Inflammatory macrophage treated with lipopolysaccharide for 4 hours (primary cell): ENCODE measurements at places on chromosomes 2 and 18.

DNA sequence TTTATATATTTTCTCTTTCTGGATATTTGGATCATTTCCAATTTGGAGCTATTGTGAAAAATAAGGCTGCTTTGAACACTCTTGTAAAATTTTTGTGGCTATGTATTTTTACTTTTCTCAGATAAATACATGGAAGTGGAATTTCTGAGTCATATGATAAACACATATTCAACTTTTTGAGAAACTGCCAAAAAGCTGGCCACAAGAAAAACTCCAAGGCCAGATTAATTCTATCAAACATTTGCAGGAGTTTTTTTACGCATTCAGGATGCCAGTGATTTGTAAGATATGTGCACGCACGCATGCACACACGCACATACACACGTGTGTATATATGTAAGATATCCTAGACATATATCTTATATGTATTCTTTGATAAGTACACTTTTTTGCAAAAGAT lies 477.5 kb upstream of the SPHKAP start:
- DNase-seq = no peak

GRCh38 chr2:212088353-212088752 lies 450.2 kb downstream of the ERBB4 start:
- no peak for DNase-seq

DNA sequence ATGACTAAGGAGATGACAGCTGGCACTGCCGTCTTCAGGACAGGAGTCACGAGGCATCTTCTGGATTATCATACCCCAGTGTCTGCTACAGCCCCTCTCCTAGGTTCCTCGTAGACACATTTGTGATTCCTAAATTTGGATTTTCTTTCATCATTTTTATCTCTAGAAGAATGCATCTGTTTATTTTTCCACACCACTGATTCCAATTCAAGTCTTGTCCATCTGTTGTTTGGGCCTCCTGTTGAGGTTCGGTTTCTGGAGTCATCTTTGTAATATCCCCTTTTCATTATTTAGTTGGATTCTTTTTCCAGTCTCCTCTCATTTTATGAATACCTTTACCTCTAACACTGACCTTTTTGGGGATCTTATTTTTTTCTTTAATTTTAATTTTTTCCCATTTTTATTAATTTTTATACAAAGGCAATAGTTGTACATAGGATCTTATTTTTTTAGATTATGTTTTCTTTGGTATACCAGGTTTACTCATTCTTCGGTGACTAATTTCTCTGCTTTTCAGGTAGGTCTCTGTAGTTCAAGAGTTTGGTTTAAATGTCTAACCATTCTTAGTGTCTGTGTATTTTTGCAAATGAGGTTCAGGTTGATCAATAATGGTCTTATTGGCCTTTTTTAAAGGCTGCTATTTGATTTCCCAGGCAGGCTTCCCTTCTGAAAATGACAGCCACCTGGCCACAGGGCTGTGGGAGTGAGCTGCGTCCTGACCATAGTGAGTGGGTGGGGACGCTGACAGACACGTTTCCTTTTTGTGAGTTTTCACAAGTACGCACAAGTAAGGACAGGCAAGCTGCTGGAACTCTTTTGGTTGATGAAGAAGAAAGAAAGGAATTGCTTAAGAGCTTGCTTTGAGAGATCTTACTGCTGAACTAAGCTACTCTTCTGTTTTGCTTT lies 34.5 kb downstream of the FARP2 start:
- DNase-seq = no peak

DNA sequence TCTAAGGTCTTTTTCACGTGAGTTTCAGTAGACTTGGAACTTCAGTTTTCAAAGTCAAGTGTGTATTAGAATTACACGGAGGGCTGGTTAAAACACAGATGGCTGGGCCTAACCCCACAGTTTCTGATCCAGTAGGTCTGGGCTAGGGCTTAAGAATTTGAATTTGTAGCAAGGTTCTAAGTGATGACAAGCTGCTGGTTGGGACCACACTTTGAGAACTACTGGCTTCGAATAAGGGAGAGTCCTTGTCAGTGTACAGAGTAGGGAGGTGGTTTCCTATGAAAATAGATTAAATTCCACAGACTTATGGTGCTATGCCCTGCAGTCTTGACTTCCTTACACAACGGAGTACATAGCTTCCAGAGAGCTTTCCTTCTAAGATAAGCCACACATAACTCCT lies 4.5 kb downstream of the RHOB start:
- DNase-seq = no peak

DNA sequence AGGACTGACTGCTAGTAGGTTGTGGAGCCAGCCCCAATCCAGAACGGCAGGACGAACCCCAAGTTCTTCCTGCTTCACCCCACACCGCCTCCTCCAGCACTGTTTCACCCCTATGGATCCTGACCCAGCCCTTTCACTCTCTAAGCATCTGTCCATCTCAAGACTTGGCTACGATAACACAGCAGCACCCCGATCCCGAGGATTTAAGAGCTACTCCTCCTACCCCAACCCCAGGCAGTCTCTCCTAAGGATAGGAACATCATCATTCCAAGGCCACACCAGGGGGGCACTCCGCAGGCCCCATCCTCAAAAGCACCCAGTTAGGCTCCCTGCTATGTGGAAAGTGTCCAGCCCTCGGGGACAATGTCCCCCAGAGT lies 645 bp downstream of the KCTD18 start:
- DNase-seq = no peak

- DNase-seq = no peak
Observed at GRCh38 chr2:164694275-164694695, 73.0 kb upstream of the GRB14 start.

DNA sequence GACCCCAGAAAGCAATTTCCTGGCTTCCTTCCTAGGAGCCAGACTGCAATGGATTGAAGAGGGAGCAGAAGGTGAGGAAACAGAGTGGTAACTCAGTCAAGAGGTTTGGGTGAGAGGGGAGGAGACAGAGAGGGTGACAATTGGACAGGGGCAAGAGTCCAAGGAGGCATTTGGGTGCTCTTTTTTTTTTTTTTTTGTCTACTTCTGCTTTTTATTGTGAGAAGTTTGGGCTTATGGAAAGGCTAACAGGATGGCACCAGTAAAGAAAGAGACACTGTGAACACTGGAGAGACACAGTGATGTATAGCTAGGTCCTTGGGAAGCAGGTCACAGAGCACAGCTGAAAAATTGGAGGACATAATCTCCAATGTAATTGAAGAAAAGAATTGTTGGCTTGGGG lies 25.0 kb downstream of the CYBRD1 start:
- no peak for DNase-seq

DNA sequence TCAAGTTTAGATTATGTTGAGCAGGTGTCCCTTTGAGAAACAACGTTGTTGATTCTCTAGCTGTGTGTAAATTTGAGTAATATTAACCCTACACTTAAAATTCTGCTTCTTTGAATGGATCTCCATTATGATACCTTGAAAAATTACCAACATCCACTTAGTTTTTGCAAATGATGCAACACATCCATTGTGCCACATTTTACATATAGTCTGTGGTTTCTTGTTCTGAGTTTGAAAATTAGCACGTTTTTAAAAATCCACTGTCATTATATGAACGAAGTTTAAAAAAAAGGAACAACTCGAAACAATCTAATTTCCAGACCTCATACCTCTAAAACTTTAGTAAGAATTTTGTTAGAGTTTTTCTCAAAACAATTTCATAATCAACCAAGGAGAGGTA lies 37.7 kb downstream of the PIK3C3 start:
- DNase-seq = no peak

DNA sequence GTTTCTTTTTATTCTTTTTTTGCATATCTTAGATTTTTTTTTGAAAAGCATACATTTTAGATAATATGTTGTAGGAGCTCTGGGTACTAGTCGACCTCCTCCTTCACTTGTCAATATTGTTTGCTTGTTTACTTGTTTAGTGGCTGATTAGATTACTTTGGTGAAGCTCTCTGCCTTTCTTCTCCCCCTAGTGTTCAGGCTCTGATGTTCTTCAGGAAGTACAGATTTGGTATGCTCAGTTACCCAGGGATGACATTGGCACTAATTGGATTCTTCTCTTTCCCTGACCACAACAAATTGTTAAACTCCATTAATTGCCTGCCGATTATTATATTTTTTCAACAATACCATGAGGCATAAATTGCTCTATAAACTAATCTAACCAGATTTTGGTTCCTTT lies 491.2 kb downstream of the SUCLG1 start:
- DNase-seq = no peak

DNA sequence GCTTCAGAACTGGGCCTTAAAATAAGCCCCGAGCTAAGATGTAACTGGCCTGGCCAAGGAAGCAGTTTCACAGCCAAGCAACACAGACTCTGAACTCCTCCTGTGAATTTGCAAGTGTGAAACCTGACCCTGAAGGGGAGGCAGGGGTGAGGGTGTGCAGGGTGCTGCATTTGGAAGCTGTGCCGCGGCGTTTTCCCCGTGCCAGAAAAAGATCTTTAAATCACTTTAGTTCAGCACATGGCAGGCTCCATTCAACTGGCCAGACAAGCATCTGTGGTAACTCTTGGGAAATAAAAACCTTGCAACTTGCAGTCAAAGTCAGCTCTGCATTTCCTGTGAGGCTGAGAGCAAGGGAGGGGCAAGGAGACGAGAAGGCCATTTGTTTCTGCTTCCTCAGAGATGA lies 209.3 kb upstream of the SOX11 start:
- no peak for DNase-seq

- DNase-seq = no peak
Observed at GRCh38 chr2:101109451-101110118, 41.6 kb downstream of the TBC1D8 start.

DNA sequence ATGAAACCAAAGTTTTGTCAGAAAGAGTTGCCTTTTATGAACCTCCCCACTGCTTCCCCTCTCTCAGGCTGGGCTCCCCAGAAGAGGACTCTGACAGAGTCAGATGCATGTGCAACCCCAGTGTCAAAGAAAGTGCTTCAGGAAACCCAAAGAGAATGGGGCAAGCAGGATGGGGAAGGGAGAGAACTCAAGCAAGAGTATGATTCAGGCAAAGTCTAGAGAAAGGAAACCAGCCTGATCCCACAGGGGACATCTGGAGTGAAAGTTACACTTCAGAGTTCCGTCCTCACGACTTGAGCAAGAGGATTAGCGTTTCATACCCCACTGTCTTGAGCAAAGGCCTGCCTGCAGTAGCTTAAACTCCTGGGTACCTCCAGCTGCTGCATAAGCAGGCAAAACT lies 51.8 kb upstream of the EPC2 start:
- peak; percentile 45 for DNase-seq

DNA sequence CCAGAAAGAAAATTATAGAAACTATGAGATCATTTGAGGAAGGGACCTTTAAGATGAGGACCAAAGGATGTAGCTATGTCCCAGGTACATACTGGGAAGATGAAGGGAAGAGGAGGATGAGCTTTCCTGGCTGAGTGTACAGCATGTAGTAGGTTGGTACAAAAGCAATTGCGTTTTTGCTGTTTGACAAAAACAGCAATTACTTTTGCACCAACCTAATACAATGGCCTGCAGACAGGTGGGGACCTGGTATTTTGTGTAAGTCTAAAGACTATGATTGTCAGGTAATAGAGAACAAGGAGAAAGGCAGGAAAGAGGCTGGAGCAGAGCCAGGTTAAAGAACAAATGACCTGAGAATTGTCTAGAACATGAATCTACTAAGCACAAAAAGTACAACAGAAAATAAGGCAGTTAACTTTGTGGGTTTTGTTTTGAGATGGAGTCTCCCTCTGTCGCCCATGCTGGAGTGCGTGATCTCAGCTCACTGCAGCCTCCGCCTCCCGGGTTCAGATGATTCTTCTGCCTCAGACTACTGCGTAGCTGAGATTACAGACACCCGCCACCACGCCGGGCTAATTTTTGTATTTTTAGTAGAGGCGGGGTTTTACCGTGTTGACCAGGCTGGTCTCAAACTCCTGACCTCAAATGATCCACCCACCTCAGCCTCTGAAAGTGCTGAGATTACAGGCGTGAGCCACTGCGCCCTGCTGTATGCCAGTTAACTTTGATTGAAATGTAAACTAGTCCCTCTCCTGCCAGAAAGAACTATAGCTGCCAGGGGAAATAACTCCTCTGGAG lies 3.2 kb upstream of the TGOLN2 start:
- no peak for DNase-seq

- no peak for DNase-seq
Observed at GRCh38 chr18:35753306-35753910, 171.9 kb downstream of the GALNT1 start.

DNA sequence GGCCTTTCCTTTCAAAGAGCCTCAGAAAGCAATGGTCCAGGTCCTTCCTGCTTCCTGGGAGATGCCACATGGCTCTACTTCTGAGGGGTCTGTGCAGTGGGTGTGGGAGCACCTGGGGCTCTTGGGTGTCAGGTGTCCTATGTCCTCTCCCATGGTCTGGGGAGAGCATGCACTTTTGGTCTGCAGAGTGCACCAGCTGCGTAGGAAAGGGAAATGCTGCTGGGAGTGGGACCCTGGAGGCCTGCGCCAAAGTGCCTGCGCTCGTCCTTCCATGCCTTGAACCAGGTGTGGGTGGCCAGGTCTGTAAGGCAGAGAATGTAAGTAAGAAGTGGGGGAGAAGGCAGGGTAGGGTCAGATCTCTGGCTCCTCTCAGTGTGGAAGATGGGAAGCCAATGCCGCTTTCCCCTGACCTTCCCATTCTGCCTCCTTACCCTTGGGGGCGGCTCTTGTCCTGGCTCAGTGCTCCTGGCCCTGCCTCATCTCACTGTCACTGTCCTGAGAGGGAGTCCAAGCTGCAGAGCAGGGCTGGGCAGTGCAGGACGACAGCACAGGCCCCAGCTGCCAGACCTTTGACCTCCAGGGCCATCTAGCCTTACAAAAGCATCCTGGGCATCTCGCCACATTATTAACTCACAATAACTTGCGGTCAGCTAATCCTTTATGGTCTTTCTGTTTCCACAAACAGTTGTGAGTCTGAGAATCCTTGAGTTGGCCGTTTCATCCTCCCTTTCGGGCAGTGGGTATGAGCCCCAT lies 6.6 kb upstream of the PROM2 start:
- DNase-seq = no peak

DNA sequence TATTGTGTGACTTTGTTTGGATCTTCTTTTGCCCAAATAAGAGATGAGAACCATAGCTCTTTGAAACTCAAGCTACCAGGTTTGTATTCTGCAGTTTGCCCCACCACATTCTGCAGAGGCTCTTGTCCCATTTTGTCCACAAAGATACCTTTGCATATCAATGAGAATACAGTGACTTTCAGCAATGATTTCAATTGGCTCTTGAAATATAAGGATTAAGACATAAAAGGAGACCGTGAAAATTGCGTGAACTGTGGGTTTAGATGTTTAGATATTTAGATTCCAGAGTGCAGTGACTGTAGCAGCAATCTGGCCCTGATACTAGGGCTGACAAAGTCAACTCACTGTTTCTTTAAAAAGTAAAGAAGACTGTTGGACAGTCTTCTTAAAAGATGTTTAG lies 146.6 kb upstream of the SP5 start:
- no peak for DNase-seq

- DNase-seq = no peak
Observed at GRCh38 chr18:7307526-7307925, 76.6 kb downstream of the LRRC30 start.

DNA sequence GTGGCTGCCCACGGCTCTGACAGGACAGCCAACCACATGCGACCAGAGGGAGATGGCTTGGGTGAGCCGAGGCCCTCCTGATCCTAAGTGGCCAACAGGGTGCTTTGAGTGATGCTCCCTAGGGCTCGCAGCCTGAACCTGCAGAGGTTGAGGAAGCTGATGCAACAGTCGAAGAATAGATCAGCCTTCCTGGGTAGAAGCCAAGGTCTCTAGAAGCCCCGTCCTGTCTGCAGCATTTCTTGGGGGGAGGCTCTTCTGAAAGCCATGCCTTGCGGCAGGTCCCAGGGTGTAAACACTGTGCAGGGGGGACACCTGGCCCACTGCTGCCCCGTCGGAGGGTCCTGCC lies 136.4 kb downstream of the HDAC4 start:
- DNase-seq = no peak
